Pancreas (tissue), 10 donors: ENCODE measurements at places on chromosomes 12 and 14. TPM values are rescaled to one million over a fixed set of nuclear protein-coding genes. Genes with fewer than 3 reads are reported as not detected.

The ACOT6 gene
- not detected for total RNA-seq

The IFNG-AS1 gene
- not detected for total RNA-seq

- H3K27me3 ChIP-seq, result no peaks in the 10 kb centered on the region
- no peaks in the 10 kb centered on the region for H3K4me1 ChIP-seq
- no peaks in the 10 kb centered on the region for H3K36me3 ChIP-seq
- no peak overlapping the region for H3K27ac ChIP-seq
- DNase-seq, result no peak
- H3K4me3 ChIP-seq, result no peak overlapping the region
These were observed 8.0 kb downstream of the NCOR2 start for GRCh38 chr12:124559182-124560017.

GRCh38 chr14:77961847-77962580 lies 162.1 kb downstream of the ADCK1 start:
- H3K27me3 ChIP-seq, result no peaks in the 10 kb centered on the region
- DNase-seq, result no peak
- no peaks in the 10 kb centered on the region for H3K4me1 ChIP-seq

DNA sequence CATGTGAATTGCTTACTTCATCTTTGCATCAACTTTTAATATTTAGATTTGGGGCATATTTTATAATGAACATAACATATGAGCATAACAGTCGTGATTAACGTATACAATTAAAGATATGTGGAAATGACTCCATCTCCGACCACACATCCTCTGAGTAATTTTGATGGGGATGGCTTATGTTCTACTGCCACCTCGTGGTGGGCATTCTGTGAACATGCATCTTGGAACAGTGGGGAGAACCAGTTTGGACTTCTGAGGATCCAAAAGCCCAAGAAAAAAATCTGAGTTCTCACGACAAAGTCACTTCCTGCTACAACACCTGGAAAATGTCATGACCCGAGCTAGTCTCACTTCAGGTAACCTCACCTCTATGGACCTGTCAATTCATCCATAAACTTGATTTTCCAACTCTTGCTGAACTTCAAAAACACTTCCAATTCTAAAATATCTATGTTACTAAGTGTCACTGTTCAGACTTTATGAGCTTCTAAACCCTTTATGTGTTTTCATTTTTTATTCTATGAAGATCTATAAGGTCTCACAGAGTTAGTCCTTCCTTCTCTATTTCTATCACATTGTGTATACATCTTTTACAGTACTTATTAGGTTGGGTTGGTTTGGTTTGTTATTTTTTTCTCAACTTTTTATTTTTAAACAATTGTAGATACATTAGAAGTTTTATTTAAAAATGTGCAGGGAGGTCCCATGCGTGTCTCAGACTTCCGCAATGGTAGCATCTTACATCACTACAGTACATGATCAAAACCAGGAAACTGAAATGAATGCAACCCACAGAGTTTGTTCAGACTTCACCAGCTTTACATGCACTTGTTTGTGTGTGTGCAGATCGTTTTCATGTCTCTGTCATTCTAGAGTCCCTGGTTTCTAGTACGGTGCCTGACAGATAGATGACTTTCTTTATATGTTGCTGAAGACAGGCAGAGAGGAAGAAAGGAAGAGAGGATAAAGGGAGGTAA lies 38.2 kb upstream of the STAB2 start:
- no peaks in the 10 kb centered on the region for H3K27me3 ChIP-seq
- no peaks in the 10 kb centered on the region for H3K36me3 ChIP-seq
- peak; percentile 74 for DNase-seq
- H3K4me1 ChIP-seq, result no peaks in the 10 kb centered on the region
- H3K4me3 ChIP-seq, result no peak overlapping the region

DNA sequence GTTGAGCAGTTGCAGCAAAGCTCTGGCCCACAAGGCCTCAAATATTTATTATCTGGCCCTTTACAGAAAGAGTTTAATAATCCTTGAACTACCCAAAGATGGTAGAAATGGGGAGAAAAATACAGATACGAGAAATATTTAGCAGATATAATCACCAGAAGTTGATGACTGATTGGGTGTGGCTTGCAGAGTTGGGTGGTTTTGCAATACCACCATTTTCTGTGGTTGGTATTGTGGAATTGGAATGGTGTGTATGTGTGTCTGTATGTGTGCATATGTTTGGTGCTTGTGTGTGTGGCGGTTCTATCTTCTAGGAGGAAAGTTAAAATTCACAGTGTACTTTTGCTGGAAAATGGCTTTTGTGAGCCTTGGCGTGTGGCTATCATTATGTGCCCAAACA lies 85.4 kb upstream of the MANSC4 start:
- no peaks in the 10 kb centered on the region for H3K4me1 ChIP-seq
- no peak overlapping the region for H3K4me3 ChIP-seq
- no peaks in the 10 kb centered on the region for H3K36me3 ChIP-seq
- DNase-seq, result no peak

GRCh38 chr12:109871668-109872314 lies 8.6 kb downstream of the GLTP start:
- H3K27ac ChIP-seq, result no peak overlapping the region
- H3K36me3 ChIP-seq, result no peaks in the 10 kb centered on the region
- no peak for DNase-seq
- H3K4me1 ChIP-seq, result peaks cover 6% of the 10 kb centered on the region
- H3K4me3 ChIP-seq, result no peak overlapping the region

The PCNX1 gene
- total RNA-seq, result 23.9 TPM

The KLRK1 gene
- total RNA-seq, result 0.60 TPM

The CLECL1 gene
- 0.31 TPM for total RNA-seq

- no peaks in the 10 kb centered on the region for H3K27me3 ChIP-seq
- no peak overlapping the region for H3K4me3 ChIP-seq
- H3K27ac ChIP-seq, result no peak overlapping the region
- DNase-seq, result no peak
- H3K36me3 ChIP-seq, result no peaks in the 10 kb centered on the region
These were observed 12.8 kb downstream of the STX2 start for GRCh38 chr12:130826151-130826801.

DNA sequence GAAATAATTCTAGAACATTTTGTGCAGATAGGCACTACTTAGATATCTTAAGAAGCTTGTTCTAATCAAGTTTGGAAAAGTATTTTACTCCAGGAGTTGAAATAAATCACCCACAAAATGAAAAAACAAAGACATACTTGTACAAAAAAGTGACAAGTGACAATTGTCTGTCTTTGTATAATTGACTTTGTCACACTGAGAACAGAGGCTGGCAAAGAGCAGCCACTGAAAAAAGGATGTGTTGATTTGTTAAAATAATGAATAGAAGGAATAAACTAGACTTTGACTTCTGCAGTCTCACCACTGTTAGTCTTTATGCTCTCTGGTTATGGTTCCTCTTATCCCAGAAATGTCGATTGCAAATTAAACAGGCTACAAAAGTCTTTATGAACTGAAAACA lies 77.6 kb downstream of the PTPRR start:
- H3K27me3 ChIP-seq, result no peaks in the 10 kb centered on the region
- no peak overlapping the region for H3K4me3 ChIP-seq
- no peak for DNase-seq
- no peaks in the 10 kb centered on the region for H3K36me3 ChIP-seq
- H3K27ac ChIP-seq, result no peak overlapping the region

The PIP4P1 gene
- total RNA-seq, result 15.1 TPM

The SRRM4 gene
- total RNA-seq, result not detected

DNA sequence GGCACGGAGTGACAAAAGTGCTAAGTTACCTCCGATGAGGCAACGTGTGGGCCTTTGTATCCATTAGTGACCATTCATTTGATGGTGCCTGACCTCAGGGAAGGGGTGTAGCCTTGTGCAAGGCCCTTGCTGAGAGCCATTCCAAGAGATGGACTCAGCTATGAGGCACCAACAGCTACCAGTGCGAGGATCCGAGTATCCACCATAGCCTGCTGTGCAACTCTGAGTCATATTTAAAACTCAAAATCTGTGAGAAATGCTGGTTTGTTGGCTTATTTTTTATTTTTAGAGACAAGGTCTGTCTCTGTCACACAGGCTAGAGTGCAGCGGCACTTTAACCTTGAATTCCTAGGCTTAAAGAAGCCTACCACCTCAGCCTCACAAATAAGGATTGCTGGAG lies 25.1 kb upstream of the WNK1 start:
- no peaks in the 10 kb centered on the region for H3K27me3 ChIP-seq
- H3K4me1 ChIP-seq, result no peaks in the 10 kb centered on the region
- DNase-seq, result no peak
- no peak overlapping the region for H3K4me3 ChIP-seq
- no peaks in the 10 kb centered on the region for H3K36me3 ChIP-seq

The IQSEC3 gene
- 1.0 TPM for total RNA-seq

The NGDN gene
- 15.4 TPM for total RNA-seq

DNA sequence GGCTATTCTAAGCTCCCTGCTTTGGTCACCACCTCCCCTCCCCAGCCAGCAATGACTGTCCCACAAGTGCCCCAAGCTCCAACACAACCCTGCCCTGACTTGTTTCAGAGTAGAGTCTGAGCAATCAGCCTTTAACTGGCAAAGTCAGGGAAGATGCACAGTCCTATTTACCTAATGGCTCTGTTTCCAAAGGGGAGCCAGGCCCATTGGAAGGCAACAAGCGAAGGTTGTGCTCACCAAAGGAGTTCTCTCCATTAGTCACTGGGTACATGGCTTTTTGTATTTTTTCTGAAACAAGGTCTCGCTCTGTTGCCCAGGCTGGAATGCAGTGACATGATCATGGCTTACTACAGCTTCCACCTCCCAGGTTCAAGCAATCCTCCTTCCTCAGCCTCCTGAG lies 267.1 kb upstream of the CRY1 start:
- no peak overlapping the region for H3K27ac ChIP-seq
- H3K4me1 ChIP-seq, result no peaks in the 10 kb centered on the region
- no peaks in the 10 kb centered on the region for H3K36me3 ChIP-seq
- no peak overlapping the region for H3K4me3 ChIP-seq

DNA sequence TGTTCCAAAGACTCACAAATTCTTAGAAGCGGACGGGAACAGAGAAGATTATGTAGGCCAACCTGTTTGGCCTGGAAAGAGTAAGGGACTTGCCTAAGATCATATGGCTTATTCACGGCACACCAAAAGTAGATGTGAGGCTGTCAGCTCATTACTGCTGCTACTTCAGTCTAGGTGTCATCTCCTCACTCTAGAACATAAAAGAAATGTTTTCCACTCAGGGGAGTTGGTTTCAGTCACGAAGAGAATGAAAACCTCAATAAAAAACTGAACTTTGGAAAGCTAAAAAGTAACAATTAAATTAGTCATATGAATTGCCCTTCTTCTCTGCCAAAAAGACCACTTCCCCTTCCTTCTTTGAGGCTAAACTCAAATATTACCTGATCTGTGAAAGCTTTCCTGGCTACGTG lies 658 bp upstream of the CEP128 start:
- no peaks in the 10 kb centered on the region for H3K4me1 ChIP-seq
- no peaks in the 10 kb centered on the region for H3K27me3 ChIP-seq
- DNase-seq, result no peak

DNA sequence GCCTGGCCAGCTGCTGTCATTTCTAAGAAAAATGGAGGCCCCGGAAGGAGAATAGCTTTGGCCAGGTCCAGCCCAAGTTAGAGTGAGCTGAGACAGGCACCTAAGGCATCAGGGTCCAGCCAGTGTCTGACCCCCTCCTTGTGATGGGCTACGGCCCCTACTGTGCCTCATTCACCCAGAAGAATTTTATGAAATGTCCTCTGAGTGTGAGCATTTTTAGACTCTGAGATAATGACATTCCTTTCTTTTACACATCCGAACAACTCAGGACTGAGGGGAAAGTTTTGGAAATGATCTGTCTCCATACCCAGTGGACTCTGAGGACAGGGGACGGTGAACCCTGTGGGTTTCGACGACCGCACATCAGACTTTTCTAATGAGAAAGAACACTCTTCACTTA lies 50.4 kb downstream of the SLC24A4 start:
- H3K4me1 ChIP-seq, result no peaks in the 10 kb centered on the region
- no peaks in the 10 kb centered on the region for H3K36me3 ChIP-seq
- DNase-seq, result no peak
- no peak overlapping the region for H3K4me3 ChIP-seq
- H3K27me3 ChIP-seq, result no peaks in the 10 kb centered on the region

DNA sequence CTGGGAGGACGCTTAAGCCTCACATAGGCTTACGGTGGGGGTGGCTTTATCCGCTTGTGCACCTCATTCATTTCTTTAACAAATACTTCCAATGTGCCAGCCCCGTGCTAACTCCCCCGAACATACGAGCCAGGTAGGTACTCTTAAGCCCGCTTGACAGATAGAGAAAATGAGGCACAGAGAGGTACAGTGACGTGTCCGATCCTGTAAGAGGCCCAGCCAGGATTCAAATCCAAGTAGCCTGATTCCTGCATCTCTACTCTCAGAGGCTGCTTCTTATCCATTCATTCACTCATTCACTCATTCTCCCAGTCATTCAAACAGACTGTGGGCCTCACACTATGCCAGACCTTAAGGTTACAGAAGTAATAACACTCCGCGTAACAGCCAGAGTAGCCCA lies 477 bp downstream of the OAS3 start:
- DNase-seq, result no peak
- no peaks in the 10 kb centered on the region for H3K36me3 ChIP-seq
- H3K27ac ChIP-seq, result peak overlapping the region; percentile 46
- H3K4me1 ChIP-seq, result no peaks in the 10 kb centered on the region

The NID2 gene
- total RNA-seq, result 3.3 TPM

The RESF1 gene
- total RNA-seq, result 22.4 TPM

The CYP46A1 gene
- total RNA-seq, result 2.1 TPM

The ENDOU gene
- not detected for total RNA-seq

DNA sequence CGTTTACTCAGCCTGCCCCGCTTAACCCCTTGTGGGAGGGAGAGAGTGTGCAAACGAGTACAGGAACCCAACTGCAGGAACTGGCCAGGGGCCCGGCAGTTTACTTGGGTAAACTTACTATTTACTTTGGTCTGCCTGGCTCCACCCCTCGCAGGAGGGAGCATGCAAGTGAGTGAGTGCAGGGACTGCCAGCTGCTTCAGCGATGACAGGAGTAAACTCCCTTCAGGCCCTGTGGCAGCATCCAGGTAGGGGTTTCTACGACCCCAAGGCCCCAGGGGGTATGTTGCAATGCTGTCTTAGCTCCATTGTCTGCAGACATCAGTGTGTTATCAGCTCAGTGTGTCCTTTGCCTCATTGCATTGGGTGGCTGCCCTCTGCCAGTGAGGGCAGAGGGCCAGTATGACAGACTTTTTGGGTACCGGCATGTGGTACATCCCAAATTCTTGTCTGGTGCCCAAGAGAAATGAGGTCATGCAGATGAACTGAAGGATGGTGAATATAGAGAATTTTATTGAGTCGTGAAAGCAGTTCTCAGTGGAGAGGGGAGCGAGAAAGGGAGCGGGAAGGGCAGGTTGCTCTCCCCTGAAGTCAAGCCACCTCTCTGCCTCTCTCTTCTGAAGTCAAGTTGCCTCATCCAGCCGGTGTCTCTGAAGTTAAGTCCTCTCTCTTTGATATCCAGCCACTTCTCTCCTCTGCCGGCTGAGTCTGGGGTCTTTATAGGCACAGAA lies 181.8 kb downstream of the FUT8 start:
- no peaks in the 10 kb centered on the region for H3K4me1 ChIP-seq
- DNase-seq, result peak; percentile 44
- no peak overlapping the region for H3K4me3 ChIP-seq
- H3K36me3 ChIP-seq, result no peaks in the 10 kb centered on the region
- H3K27me3 ChIP-seq, result no peaks in the 10 kb centered on the region

The CCDC198 gene
- 20.9 TPM for total RNA-seq

GRCh38 chr12:41436076-41436475 lies 248.0 kb downstream of the PDZRN4 start:
- no peaks in the 10 kb centered on the region for H3K27me3 ChIP-seq
- no peak for DNase-seq
- H3K27ac ChIP-seq, result no peak overlapping the region
- H3K36me3 ChIP-seq, result no peaks in the 10 kb centered on the region
- no peak overlapping the region for H3K4me3 ChIP-seq
- H3K4me1 ChIP-seq, result no peaks in the 10 kb centered on the region
